ENCODE measurements at places on chromosomes 2 and 18.

GRCh38 chr18:23137097-23137635, 1.9 kb downstream of the CABLES1 start:
- no peak for DNase-seq

DNA sequence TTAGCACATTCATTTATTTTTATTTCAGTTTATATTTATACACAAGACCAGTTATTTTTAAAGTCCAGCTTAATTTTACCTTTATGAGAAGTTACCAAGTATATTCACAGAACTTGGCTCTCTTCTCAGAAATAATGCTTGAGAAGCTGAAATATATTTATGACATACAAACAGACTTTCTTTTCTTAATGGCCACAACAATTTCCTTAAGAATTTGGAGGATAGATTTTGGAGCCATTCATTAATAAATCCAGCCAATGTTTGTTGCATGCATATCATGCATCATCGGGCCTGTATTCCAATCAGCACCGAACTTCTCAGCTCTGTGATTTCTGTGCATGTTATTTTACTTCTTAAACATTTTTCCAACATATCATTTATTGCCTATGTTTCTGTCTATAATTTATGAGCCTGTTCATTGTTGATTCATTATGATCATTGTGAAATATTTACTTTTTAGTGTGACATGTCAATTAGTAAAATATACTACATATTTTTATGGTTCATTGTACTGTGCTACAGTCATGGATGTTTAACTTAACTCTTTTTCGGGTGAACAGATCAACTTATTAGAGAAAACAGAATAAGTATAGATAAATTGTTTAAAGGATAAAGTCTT, 3.5 kb downstream of the GULP1 start:
- DNase-seq, result no peak

GRCh38 chr2:51510303-51510702, 478.4 kb upstream of the NRXN1 start:
- no peak for DNase-seq

GRCh38 chr2:118881490-118882129, 34.2 kb upstream of the EN1 start:
- DNase-seq, result peak; percentile 38

DNA sequence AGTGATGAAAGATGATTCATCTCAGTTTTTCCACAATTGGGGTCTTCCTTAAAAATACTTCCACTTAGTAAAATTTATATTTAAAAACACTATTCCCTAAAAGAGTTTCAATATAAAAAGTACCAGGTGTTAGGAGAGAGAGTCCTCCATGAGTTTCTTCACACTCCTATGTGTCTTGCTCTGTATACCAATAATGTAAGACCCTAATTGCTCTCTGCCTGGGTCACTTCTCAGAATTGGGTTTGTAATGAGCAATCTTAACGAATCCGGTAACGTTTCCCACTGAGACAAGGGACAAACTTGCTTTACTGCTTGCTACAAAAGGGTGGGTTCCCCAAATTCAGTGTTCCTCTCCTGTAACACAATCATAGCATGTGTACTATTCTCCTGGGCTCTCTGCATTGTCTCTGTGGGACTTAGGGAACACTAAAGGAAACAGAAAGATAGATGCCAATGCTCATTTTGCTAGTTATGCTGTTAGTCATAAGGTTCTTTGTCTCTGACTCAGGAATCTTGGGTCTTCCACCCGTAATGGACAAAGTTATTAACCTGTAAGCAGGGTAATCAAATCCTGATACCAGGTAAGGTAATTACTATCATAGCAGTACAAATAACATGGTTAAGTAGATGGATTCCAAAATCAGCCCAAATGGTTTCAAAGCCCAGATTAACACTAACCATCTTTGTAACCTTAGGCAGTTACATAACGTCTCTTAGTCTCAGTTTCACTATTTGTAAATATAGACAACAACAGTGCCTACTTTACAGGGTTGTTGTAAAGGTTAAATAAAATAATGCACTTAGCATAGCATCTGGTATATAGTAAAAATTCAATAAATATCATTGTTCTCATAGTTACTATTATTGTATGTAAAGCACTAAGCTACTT, 46.3 kb downstream of the ITSN2 start:
- no peak for DNase-seq

- no peak for DNase-seq
Measured at GRCh38 chr2:86065512-86065911, 40.2 kb downstream of the POLR1A start.
